Tongue (tissue), 3 donors: ENCODE measurements at places on chromosomes 7 and 10. TPM values are rescaled to one million over a fixed set of nuclear protein-coding genes. Genes with fewer than 3 reads are reported as not detected.

The ARMC3 gene
- 0.51 TPM for total RNA-seq

The ZSCAN21 gene
- total RNA-seq, result 18.9 TPM

The SYT15 gene
- 1.1 TPM for total RNA-seq

The CPA2 gene
- not detected for total RNA-seq

The TMEM184A gene
- 22.1 TPM for total RNA-seq

GRCh38 chr7:75835688-75836285, 22.2 kb upstream of the CCL24 start:
- no peak for DNase-seq

- peak; percentile 55 for DNase-seq
Measured at GRCh38 chr7:4613846-4614548, 68.1 kb upstream of the FOXK1 start.
